AG08395 (cell line): ENCODE measurements at places on chromosomes 5 and 9.

DNA sequence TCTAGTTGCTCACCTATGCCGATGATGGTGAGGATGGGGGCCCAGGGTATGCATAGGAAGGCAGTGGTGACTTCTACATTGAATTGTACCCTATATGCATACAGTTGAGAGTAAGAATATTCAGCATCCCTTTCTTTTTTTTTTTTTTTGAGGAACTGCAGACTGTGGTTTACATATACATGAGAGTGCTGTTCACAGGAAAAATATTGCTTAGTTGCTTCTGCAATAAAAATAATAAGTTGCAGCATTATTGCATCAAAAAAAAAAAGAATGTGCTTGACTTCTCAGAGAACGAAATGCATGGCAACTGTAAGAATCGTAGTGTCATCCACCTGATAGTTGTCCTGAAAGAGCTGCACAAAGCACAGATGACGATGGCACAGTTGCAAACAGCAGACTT, 52.8 kb downstream of the PTCD2 start:
- no peak for DNase-seq

- no peak for DNase-seq
Measured at GRCh38 chr5:106543330-106543729, 1127.4 kb downstream of the EFNA5 start.

DNA sequence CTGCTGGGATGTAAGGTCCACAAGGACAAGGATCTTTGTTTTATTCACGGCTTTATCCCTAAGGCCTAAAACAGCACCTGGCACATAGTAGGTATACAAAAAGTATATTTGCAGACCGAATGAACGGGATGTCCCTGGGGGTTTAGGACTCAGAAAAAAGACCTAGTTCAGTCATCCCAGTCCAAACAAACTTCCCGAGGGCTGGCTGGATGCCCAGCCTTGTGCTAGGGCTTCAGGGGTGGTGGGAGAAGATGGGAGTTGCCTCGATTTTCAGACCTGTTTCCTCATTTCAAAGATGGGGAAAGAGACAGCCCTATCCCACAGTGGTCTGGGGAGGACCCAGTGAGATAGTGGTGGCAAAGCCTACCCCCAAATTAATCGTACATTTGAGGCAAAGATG, 3.0 kb upstream of the PROB1 start:
- no peak for DNase-seq

GRCh38 chr5:179485845-179486575, 64.3 kb upstream of the RUFY1 start:
- DNase-seq = no peak

GRCh38 chr5:44919560-44919959, 110.8 kb downstream of the MRPS30 start:
- DNase-seq = no peak

GRCh38 chr5:85168474-85168873, 783.8 kb upstream of the EDIL3 start:
- no peak for DNase-seq

DNA sequence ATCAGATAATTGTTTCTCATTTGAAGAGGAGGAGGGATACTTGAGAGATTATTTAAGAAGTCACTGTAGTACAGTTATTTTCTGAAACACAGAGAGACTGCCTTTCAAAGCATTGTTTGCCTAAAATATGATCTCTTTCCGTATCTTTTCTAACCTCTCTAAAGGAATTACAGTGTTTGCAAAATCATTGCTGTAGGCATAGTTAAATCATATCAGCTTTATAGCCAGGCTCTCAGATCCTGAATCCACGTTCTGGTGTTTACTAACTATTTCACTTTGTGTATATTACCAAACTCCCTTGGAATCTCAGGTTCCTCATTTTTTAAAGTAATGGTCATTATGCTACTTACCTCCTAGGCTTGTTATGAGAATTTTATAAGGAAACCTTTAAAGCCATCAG, 1151.6 kb upstream of the CDH9 start:
- DNase-seq = no peak

GRCh38 chr5:132662925-132663770, 5.2 kb downstream of the IL13 start:
- DNase-seq = no peak

DNA sequence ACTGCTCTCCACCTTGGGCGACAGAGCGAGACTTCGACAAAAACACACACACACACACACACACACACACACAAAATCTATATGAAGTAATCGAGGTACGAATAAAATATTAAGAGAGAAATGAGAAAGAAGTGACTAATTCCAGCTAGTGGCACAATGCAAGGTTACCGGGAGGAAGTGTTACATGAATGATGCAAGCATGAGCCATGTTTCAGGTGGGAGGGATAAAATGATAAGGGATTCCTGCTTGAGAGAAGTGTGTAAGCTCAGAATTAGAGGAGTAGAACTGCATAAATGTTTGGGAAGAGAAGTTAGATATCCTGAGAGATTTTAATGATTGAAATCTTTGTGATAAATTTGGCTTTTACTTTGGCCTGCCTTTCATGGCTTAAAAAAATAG, 18.8 kb downstream of the HAPLN1 start:
- no peak for DNase-seq

GRCh38 chr5:126454081-126454480, 30.9 kb downstream of the GRAMD2B start:
- DNase-seq = no peak

- DNase-seq = peak; percentile 78
Measured at GRCh38 chr9:110116543-110116885, 91.4 kb downstream of the C9orf152 start.

- peak; percentile 55 for DNase-seq
Measured at GRCh38 chr5:150153957-150154617, 1.6 kb downstream of the PDGFRB start.

DNA sequence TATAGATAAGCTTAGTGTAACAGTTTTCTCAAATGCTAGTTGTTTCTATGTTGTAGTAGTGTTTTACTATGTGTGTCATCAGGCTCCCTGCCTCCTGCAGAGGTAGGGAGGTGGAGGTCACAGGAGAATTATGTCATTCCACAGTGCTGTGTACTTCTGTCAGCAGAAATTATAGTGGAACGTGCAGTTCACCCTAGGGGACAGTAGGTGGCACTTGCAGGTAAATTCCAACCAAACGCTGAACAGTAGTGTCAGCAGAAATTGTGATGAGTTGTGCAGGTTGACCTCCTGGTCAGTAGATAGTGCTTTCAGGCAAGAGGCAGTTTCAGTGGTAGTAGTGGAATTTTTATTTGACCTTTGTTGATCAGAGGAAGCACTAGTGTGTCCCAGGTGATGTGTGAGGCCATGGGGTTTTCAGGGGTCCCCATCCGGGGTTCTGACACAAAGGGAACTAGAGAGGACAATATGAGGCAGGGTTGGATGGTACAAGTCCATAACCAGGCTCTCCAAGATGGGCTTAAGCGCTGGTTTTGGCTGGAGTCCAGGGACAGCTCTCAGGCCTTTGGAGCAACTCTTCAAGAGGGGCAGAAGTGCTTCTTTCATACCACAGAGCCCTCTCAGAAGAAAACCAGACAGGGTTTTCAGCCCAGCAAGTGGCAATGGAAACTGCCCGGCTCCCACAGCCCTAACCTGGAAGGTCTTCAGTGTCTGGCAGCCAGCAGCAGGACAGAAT, 402.9 kb downstream of the CYLC2 start:
- DNase-seq = no peak

DNA sequence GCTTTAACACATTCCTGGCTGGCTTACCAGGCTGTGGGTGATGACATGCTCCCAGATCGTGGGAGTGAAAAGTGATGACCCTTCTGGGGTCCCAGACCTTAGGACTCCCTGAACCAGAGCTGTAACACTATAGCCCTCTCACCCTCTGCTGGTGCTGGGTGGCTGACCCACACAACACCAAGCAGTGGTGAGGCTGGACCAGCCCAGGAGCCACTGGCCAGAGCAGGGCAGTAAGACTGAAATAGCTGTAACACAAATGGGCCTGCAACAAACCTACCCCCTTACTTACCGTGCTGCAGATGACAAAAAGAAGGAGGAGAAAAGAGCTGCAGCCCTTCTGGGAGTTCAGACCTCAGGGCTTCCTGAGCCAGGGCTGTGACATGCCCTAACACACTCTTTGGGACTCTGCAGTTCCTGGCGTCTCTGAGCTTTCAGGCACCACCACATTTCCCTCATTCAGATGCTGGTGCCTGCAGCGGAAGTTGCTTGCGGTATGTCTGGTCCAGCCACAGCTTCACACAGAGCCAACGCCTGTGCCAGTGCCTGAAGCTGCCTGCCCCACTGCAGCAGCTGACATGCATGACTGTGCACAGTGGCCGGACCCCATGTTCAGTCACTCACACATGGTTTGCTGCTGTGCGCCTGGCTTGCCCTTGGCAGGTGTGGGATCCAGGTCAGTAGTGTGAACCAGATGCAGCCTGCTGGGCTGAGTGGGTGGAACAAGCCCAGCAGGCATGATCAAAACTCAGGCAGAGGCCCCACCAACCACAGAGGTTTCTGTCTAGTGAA, 1247.4 kb downstream of the EFNA5 start:
- no peak for DNase-seq

GRCh38 chr5:172388246-172388733, 66.0 kb downstream of the SH3PXD2B start:
- DNase-seq = no peak

GRCh38 chr9:127865645-127866464, 11.4 kb upstream of the ENG start:
- DNase-seq = no peak

DNA sequence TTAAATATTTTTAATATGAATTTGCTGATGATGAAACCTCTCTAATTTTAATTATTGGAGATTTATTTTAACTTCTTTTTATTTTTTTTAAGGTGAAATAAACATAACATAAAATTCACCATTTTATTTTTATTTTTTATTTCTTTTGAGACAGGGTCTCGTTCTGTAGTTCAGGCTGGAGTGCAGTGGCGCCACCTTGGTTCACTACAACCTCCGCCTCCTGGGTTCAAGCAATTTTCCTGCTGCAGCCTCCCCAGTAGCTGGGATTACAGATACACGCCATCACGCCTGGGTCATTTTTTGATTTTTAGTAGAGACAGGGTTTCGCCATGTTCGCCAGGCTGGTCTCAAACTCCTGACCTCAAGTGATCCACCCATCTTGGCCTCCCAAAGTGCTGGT, 402.9 kb downstream of the PRR16 start:
- no peak for DNase-seq

DNA sequence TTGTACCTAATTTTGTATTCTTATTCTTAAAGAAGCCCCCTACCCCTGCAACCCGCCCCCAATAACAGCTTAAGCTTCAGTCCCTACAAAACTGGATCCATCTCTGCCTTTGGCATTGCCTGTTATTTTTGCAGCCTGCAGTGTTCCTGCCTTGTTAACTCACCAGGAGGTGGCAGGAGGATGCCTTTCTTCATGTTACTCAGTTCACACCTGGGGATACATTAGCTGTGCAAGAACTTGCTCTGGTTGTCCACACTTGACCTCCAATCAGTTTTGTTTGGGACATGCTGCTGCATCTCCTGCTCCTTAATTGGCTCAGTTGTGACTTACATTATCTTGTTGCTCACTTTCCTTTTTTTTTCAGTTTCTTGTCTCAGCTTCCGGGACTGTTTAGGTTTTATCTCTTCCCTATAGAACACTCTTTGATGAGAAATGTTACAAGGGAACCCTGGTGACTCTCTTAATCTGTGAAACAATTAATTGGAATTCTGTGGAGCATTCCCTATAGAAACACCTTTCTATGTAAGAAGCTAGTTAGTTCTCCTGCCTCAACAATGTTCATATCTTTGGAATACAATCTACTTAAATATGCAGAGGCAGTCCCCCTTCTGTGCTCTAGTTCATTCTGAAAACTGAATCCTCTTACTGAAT, 467.7 kb upstream of the ACO1 start:
- DNase-seq = no peak

DNA sequence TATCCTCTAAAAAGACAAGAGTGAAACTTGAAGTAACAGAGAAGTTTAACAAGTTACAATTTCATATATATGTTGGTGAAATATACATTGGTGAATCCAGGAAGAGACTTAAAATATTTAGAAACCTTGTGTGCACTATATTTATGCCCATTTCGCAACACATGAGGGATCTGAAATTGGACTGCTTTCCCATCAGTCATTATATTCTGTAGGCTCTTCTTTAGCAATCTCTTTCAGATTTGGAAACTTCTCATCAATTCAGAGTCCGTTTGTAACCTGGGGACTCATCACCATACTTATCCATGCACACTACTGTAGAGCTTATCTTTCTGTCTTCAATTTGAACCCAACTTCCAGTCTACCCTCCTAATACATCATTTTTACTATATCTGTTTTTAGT, 2.1 kb downstream of the ITGA1 start:
- no peak for DNase-seq

GRCh38 chr5:173733425-173733824, 117.0 kb upstream of the BOD1 start:
- DNase-seq = no peak
